ENCODE measurements at places on chromosomes 2 and 18.

GRCh38 chr2:6352906-6353515, 512.7 kb downstream of the CMPK2 start:
- H3K27ac ChIP-seq = no peak overlapping the region
- no peak for DNase-seq
- H3K27me3 ChIP-seq = no peaks in the 10 kb centered on the region
- no peaks in the 10 kb centered on the region for H3K4me1 ChIP-seq
- H3K36me3 ChIP-seq = no peaks in the 10 kb centered on the region

GRCh38 chr2:217334561-217334960, 474.7 kb upstream of the TNP1 start:
- DNase-seq = no peak
- no peak overlapping the region for H3K4me3 ChIP-seq
- H3K27ac ChIP-seq = no peak overlapping the region

- H3K27ac ChIP-seq = no peak overlapping the region
- DNase-seq = no peak
- no peaks in the 10 kb centered on the region for H3K36me3 ChIP-seq
- no peaks in the 10 kb centered on the region for H3K27me3 ChIP-seq
- H3K4me1 ChIP-seq = no peaks in the 10 kb centered on the region
Measured at GRCh38 chr2:141554810-141555209, 576.0 kb downstream of the LRP1B start.

DNA sequence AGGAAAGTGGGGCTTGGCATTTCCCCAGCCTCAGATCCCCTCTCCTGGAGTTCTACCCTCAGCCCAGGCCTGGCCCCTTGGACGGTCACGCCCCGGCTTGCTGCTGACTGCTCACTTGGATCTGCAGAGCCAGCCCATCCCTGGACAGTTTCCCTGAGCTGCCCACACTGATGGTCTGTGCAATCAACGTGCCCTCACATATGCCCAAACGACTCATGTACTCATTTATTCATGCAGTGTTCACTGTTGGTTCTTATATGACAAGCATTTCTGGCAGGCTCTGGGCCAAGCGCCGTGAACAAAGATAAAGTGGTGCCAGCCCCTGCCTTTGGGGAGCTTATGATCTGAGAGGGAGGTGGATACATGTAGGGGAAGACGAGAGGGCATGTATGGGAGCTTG, 20.3 kb upstream of the GLI2 start:
- no peak overlapping the region for H3K4me3 ChIP-seq
- H3K4me1 ChIP-seq = no peaks in the 10 kb centered on the region
- no peak overlapping the region for H3K27ac ChIP-seq
- H3K27me3 ChIP-seq = no peaks in the 10 kb centered on the region

DNA sequence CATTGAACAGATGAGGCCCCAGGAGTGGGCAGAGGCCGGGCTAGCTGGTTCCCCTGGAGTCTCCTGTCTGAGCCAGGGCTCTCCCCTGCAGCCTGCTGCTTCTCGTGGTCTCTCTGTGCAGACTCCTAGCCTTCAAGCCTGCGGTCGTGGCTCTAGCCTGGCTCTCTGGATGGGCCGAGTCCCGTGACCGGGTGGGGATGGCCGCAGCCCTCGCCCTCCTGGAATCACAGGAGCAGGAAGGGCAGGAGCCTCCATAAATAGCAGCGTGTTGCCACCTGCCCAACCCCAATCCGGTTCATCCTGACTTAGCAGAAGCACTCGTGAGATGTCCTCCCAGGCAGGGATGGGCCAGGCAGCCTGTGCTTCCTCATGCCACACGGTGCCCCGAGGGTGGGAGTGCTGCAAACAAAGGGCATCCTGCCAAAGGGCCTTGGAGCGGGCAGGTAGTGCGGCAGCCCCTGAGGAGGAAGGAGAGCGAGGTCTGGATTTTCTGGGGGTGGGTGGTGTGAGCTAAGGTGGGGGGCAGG, 43.9 kb downstream of the FOSL2 start:
- no peak overlapping the region for H3K27ac ChIP-seq
- no peaks in the 10 kb centered on the region for H3K4me1 ChIP-seq

GRCh38 chr2:19543663-19544383, 185.4 kb upstream of the OSR1 start:
- DNase-seq = no peak
- H3K27ac ChIP-seq = no peak overlapping the region
- H3K36me3 ChIP-seq = no peaks in the 10 kb centered on the region
- H3K4me1 ChIP-seq = no peaks in the 10 kb centered on the region
- no peaks in the 10 kb centered on the region for H3K27me3 ChIP-seq

- H3K36me3 ChIP-seq = no peaks in the 10 kb centered on the region
- DNase-seq = no peak
- H3K27ac ChIP-seq = no peak overlapping the region
- H3K27me3 ChIP-seq = no peaks in the 10 kb centered on the region
- H3K4me3 ChIP-seq = no peak overlapping the region
Measured at GRCh38 chr2:27798948-27799645, 27.6 kb downstream of the MRPL33 start.
